ENCODE measurements at places on chromosomes 5 and 9.

GRCh38 chr9:109856785-109857184, 76.8 kb downstream of the PALM2AKAP2 start:
- DNase-seq: no peak

DNA sequence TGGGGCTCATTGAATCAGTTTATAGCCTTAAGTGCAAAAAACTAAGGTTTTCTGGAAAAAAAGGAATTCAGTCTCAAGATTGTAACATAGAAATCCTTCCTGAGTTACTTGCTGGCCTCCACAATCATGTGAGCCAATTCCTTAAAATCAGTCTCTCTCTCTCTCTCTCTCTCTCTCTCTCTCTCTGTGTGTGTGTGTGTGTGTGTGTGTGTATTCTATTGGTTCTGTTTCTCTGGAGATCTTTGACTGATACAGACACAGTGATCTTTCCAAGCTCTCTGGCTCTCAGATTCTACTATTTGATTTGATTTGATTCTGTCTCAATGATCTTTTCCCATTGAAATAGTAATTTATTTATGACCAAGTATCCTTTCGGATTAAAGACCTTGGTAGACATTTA, 74.6 kb downstream of the CFAP95 start:
- no peak for DNase-seq

- DNase-seq: no peak
Measured at GRCh38 chr9:77092536-77092935, 73.1 kb downstream of the FOXB2 start.

GRCh38 chr9:28620011-28620410, 1046.7 kb upstream of the C9orf72 start:
- no peak for DNase-seq

DNA sequence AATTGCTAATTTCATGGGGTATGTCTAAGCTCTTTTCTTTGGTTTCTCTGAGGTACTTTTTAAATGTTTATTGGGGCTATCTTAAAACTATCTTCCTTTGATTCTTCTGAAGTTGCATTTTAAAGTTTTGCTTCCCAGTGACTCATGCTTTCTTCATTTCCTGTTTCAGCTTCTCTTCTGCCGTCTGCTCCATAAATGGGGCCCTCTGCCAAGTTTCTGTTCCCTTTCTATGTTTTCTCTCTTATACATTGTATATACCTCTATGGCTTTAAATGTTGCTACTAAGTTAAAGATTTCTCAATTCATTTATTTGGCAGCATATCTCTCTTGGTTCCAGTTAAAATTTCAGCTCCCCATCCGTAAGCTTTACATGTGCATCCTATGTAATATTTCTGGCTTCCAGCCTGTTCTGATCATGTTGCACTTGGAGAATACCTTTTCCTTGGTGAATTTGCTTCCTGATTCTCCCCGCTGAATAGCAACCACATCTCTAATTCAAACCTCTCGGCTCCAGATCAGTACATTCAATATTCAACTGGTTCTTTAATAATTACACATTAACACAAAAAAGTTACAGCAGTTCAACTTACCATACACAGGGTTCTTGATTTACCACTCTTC, 125.3 kb downstream of the ST8SIA4 start:
- DNase-seq: no peak

DNA sequence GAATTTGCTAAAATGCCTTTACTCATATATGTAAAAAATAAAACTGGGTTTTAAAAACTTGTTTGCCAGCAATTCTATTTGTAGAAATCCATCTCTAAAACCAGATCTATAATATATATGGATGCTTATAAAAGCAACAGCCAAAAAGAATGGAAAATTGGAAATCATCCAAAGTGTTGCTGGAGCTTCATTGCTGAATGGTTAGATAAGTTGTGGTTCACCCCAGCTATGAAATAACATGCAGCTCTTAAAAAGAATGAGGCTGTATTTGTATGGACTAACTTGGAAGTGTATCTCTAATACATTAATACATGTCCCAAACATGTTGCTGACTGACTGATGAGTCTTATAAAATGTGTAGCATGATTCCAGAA, 76.2 kb downstream of the STK10 start:
- DNase-seq: no peak

DNA sequence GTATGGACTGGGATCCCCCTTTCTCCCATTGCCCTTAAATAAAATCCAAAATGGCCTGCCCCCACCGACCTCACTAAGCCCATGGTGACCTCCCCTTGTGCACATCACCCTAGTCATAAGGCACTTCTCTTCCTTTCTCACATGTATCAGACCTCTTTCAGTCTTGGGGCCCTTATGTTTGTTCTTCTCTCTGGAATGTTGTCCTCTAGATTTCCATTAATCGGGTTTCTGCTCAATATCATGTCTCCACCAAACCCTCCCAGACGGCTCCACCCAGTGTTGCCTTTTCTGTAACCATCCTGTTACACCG, 196.3 kb downstream of the ERCC6L2 start:
- DNase-seq: no peak

DNA sequence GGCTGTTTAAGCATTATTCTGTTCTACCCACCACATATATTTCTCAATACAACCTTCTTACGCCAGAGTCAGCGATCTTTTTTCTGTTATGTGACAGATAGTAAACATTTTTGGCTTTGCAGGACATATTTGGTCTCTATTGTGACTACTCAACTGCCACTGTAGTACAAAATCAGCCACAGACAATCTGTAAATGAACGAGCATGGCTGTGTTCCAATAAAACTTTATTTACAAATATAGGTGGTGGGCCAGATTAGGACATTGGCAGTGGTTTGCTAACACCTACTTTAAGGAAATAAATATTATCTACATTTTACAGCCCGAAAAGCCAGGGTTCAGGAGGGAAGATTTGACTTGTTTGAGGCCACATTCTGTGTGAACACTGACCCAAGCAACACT, 40.2 kb upstream of the FBXW11 start:
- DNase-seq: no peak

GRCh38 chr9:74172874-74173273, 324.3 kb upstream of the RORB start:
- no peak for DNase-seq

DNA sequence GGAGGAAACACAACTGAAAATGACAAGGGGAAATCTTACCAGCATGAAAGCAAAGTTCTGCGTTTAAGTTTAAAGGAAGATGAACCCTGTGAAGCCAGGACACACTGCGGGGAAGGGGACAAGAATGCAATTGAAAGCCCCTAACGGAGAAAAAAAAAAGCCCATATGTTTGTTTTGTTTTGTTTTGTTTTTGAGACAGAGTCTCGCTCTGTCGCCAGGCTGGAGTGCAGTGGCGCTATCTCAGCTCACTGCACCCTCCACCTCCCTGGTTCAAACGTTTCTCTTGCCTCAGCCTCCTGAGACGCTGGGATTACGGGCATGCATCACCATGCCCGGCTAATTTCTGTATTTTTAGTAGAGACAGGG, 2.9 kb downstream of the STK10 start:
- peak; percentile 71 for DNase-seq

GRCh38 chr5:173240091-173241050, 5.4 kb upstream of the NKX2-5 start:
- no peak for DNase-seq

GRCh38 chr5:154862766-154863165, 4.3 kb downstream of the CNOT8 start:
- no peak for DNase-seq

- DNase-seq: no peak
Measured at GRCh38 chr5:90939211-90939610, 380.6 kb downstream of the ADGRV1 start.

DNA sequence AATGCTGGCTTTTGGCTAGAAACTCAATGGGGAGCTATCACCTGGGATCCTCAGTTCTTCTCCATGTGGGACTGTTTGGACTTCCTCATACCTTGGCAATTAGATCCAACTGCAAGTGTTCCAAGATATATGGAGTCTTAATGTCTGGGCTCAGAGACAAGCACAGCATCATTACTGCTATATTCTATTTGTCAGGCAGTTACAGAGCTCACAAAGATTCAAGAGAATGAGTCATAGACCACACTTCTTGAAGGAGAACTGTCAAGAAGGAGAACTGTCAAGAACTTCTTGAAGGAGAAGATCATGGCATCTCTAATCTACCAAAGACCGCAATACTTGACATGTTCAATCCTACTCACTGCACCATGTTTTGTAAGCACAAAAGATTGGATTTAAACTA, 106.8 kb upstream of the NREP start:
- no peak for DNase-seq

Data from CD8-positive, alpha-beta memory T cell (primary cell).